ENCODE measurements at places on chromosomes 13 and 19.

GRCh38 chr13:81442904-81443303 lies 1102.0 kb upstream of the SPRY2 start:
- no peak for DNase-seq

GRCh38 chr13:74730556-74731331 lies 596.5 kb upstream of the KLF12 start:
- no peak for DNase-seq

GRCh38 chr13:26926371-26926770 lies 165.8 kb upstream of the GPR12 start:
- DNase-seq: no peak

GRCh38 chr13:87680298-87680697 lies 9.1 kb downstream of the SLITRK5 start:
- DNase-seq: no peak

DNA sequence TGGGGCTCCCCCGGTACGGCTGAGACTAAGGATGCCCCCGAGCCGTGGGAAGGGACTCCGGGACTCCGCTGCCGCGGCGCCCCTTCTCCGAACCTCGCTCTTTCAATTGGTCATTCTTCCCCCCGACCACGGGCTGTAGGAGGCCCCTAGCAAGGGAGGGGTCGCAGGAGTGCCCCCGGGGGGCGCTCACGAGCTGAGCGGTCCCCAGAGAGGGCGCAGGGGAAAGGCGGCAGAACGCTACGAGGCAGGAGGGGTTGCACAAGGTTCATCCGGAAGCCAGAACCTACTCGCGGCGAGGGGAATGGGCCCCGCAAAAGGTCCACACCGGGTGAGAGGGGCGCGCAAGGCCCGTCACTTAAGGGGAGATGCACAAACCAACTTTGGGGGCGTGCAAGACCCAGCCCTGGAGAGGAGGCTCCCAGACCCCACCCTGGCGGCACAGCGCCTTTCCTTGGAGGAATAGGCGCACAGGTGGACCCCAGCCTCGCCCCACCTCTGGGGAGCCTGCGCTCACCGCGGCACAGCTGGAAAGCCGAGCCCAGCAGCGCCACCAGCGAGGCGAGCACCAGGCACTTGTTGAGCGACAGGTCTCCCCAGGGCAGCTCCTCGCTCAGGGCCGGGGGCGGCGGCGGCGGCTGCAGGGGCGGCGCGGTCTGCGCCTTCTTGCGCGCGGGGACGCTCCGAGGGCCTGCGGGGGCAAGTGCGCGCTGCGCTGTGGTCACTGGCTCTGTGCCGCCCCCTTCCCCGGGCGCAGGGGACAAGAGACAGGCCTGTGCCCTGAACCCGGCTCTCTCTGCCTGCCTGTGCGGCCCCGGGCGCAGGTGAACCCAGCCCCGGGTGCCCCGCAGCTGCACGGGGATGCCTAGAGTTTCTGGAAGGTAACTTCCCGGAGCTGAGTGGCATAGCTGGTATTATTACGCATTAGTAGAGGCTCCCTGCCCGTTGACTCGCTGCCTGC lies 2.8 kb downstream of the JSRP1 start:
- no peak for DNase-seq

GRCh38 chr13:21478881-21479808 lies 20.0 kb upstream of the ZDHHC20 start:
- peak; percentile 30 for DNase-seq

GRCh38 chr19:43675269-43675879 lies 5.4 kb upstream of the PLAUR start:
- DNase-seq: peak; percentile 90

- DNase-seq: peak; percentile 35
These were observed 15.2 kb upstream of the N4BP2L1 start for GRCh38 chr13:32443111-32443510.

- no peak for DNase-seq
These were observed 20.1 kb upstream of the MIER2 start for GRCh38 chr19:364496-365287.

GRCh38 chr19:12939975-12940423 lies 1.6 kb downstream of the CALR start:
- DNase-seq: no peak

- DNase-seq: no peak
These were observed 180.5 kb downstream of the COL4A1 start for GRCh38 chr13:110126391-110126961.

GRCh38 chr19:56993851-56994250 lies 125.9 kb upstream of the USP29 start:
- DNase-seq: no peak

- DNase-seq: no peak
These were observed 6.0 kb upstream of the KATNAL1 start for GRCh38 chr13:30313311-30313710.

DNA sequence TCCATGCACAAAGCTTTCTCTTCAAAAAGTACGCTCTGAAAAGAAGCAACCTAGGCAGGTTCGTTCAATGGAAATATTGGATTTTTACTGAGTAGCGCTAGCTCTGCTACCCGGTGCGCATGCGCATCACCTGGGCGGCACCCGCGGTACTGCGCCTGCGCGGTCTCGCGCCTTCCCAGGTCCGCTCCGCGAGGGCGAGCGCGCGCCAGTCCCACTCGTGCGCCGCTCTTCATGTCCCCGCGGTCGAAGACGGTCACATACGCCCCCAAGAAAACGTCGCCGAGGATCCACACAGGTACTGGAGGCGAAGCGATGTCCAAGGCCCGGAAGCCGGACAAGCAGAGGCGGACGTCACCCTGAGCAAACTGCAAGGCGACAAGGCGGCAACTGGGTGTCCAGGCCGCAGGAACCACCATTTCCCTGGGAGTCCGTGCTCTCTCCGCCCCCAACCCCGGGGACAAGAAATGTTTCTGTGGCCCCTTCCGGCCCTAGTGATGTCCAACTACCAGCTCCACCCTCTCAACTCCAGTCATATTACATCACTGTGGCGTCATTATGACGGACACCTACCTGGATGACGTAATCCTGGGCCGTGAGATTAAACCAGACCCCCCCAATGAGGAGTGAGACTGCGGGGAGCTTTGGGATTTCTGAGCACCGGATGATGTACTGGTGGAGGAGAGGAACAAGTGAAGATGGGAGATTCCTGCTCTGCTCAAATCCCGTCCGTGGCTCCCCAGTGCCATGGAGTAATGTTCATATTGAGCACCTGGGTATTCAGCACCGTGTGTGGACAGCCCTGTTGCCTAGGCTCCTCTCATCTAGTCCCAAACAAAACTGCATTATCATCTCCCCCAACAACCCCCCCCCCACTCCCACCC lies 4.8 kb upstream of the KCNC3 start:
- DNase-seq: peak; percentile 84

DNA sequence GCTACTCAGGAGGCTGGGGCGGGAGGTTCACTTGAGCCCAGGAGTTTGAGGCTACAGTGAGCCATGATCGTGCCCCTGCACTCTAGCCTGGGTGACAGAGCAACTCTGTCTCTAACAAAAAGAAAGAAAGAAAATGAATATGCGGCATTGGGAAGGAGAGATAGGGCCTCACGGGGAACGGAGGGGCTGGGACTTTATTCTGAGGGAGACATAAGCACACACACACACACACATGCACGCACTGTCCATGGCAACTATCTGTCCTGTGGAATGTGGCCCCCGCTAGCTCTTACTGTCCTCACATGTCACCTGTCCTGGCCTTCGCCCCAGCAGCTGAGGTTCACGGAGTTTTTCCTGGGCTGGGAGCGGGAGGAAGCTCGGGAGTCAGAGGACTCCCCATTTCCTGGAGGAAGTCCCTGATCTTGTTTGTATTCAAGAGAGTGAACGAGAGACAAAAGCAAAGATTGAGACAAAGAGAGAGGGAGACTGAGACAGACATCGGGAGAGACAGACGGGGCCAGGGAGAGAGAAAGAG lies 654 bp downstream of the STAP2 start:
- peak; percentile 62 for DNase-seq

GRCh38 chr13:50130123-50130946 lies 115.1 kb downstream of the KCNRG start:
- DNase-seq: peak; percentile 48

- no peak for DNase-seq
These were observed 2.2 kb downstream of the ELOF1 start for GRCh38 chr19:11556634-11557420.

- DNase-seq: no peak
These were observed 46.7 kb upstream of the KL start for GRCh38 chr13:32969516-32969941.

Measured in transverse colon (tissue), 4 donors.